ENCODE measurements at places on chromosomes 5 and 9.

DNA sequence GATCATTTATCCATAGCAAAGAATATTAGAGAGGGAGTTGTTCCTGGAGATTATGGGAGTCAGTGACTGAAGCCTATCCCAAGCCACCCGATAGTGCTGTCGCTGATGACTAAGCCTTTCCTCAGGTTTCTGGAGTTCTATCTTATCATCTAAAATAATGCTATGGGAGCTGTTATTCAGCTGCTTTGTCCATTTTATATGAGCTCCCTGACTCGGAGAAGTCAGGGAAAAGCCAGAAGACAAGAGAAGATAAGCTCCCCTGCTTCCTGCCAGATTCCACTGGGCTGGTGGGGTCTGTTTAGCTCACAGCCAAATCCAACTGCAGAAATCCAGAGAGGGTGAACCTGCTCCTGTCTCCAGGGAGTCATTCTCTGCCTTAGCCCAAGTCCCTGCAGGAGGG is 148.2 kb downstream of the DROSHA start:
- no peak for DNase-seq

- no peak for DNase-seq
Observed at GRCh38 chr5:177498013-177498787, 796 bp upstream of the PDLIM7 start.

- no peak for DNase-seq
Observed at GRCh38 chr5:153500178-153500577, 9.7 kb downstream of the GRIA1 start.

GRCh38 chr5:110376281-110376951 is 350.1 kb downstream of the TMEM232 start:
- DNase-seq = no peak

DNA sequence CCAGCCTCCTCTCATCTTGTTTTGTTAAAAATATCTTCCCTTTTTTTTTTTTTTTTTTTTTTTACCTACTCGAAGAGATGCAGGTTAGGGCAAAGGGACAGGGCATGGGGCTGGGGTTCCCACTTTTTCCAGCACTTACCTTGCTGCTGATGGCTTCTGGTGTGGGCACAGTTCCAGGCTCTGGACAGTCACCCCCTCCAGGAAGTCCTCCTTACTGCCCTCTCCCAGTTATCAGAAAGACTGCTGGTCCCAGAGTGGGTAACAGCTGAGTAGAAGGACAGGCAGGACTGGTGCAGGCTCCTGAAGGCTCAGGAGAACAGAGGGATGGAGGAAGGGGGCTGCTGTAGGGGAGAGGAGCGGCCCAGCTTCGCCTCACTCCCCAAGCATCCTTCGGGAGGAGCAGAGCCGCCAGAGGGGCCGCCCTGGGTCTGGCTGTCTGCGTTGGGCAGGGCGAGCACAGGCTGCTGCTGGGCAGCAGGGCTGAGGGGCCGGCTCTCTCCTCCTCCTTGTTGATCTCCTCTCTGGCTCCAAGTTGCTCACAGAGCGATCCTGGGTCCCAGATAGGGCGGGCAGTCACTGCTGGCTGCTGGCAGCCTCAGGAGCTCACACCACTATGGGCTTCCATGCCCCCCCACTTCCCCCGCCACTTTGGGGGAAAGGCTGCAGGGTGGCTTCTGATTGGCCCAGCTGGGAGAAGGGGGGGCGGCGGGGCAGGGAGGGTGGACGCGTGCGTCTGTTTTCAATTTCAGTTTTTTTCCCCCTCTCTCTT is at the start of gene PDGFRB:
PDGFRB (minus strand) TSS at position 588 of the 769 bp plus-strand sequence. CDS start 18,798 bp downstream, outside the sequence.
- DNase-seq = peak; percentile 33

DNA sequence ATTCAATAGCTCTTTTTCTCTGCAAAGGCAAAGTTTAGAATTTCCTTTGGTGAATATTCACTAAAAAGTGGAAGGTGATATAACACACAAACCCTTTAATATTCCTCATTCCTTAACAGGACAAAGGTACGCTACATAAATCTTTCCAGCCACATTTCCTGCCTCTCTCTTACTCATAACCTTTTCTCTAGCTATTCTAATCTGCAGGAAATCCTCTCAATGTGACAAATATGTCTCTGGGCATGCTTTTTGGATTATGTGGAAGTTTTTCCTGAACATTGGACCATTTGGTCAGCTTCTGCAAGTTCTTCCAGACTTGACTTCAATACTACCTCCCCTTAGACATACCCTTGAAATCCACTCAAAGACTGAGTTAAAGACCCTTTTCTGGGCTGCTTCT is 186.3 kb upstream of the TUSC1 start:
- no peak for DNase-seq

DNA sequence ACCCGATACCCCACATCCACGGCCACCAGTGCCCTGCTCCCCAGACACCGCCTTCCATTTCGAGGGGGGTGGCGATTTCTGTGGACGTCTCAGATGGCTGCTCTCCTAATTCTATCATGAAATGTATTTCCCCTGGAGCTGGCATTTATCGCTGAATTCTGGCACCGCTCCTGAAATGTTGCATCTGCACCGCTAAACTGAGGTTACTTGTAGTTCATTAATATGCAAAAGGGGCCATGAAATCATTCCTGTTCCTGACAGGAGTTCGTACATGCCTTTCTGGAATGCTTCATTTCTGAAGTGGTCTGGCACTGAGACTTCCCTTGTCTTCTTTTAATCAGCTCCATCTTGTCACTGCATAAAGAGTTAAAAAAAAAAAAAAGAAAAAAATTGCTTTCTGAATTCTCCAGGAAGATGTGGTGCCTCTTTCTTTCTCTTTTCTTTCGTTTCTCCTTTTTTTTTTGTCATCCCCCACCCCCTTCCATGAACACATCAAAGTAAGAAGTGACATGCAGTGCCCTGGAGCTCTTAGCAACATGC is 97.7 kb upstream of the SMARCA2 start:
- DNase-seq = no peak

DNA sequence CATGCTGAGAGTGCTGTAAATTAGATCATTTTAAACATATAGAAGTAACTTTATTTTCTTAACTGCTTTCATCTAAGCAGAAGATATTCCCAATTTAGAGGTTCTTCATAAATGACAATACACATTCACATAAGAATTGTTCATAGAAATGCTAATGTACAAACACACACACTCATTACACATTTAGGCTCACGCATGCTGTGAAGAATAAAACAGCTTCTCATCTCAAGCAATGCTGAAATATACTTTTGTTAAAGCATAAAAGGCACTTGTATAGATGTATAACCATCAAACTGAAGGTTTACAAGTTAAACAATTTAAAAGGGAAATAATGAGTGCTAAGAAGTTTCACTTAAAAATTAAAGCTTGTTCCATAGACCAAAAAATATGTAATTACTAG is 18.1 kb upstream of the FTMT start:
- no peak for DNase-seq

DNA sequence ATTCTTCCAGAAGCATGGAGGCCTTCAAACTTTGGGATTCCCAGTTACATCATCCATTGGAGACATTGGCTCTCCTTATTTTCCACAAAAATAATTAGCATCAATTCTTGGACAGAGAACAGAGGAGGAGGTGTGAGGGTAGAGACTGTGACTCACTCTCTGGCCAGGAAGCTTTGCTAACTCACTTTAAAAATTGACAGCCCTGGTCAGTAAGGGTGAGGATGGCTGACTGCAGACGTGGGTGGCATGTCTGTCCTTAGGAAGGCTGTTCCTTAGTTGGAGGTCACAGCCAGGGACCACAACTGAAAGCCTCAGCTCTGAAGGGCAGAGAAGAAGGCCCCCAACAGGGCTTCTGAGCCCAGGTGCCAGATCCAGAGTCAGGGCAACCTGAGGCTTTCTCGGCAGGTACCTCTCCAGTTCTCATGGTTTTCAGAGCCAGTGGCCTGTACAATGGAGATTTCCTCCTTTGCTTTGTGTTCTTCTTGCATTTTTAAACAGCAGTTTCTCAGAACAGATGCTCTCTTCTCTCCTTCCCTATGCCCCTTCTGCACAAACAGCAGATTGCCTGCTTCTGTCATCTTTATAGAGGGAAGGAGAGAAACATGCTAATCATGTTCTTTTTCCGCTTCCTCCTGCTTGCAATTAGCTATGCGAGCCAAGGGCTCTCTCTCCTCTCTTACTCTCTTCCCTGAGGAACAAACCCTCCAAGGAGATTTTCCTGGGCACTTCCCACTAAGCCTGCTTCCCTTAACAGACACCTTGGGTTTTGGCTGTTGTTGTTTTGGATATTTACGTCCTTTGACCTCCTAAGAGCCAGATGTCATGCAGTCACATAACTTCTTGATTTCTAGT is 92.5 kb upstream of the ZNF366 start:
- DNase-seq = no peak

GRCh38 chr5:179311581-179311980 is 33.7 kb downstream of the ADAMTS2 start:
- no peak for DNase-seq

DNA sequence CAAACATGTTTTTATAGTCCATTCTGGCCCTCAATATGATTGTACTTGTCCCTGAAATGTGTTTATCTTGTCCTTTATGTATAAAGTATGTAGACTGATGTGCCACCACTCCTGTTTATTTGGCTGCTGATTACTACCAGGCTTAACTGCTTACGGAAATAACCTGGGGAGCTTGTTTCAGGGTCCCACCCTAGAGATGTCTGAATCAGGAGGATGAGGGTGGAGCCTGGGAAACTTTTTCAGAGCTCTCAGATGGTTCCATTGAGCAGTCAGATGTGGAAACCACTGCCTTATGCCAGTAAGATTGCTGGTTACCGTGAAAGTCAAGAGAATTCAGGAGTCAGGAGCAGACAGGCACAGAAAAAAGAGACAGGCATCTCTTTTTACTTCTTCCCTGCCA is 19.2 kb downstream of the SLC23A1 start:
- DNase-seq = no peak

DNA sequence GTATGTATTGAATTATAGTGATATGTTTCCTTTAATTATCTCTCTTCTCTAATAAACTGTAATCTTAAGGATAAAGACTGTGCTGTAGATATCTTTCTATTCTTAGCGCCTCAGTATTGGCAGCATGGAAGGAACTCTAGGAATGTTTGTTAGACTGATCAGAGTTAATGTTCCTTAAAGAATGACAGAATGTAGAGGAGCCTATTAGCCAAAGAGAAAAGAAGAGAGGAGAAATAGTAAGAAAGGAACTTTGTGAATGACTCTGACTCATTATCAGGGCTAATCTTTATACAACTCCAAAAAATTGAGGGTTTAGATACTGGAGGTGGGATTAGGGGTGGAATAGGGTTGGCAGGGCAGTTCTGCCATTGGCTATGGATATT is 59.0 kb upstream of the NUDT12 start:
- DNase-seq = no peak

GRCh38 chr5:172979778-172980177 is 3.8 kb upstream of the ATP6V0E1 start:
- no peak for DNase-seq

DNA sequence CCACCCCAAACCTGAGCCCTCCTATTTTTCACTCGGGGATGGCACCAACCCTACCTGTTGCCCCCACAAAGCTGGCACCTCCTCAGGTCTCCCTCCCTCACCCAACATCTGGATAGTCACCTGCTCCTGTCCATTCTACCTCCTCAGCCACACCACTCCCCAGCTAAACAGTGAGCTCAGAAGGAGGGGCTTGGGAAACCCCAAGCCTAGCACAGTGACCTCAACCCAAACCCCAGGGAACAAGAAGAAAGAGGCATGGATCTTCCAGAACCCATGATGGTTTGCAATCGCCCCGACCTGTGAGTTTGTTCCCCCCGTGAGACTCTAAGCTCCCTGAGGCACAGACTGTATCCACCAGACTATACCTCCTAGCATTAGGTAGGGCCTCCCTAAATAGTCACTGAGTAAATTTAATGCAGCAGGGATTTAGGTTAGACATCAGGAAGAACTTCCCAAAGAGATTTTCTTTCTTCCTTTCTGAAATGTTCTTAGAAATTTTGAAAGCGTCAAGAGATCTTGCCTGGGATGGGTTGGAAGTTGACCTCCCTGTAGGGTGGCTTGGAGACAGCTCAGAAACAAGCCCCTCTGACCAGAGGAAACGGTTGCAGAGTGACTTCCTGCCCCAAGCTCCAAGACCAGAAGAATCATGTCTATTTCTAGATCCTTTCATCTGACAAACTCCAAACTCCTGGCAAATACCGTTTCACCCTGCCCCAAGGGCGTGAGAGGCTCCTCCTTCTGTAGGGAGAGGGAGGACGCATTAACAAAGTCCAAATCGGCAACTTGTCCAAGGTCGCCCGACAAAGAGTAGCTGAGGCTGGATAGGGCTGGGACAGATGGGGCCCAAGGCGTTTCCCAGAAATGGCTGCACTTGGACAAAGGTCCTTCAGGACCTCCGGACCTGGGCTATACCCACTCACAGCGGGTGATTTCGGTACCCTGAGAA is 4.1 kb downstream of the FIBCD1 start:
- no peak for DNase-seq

GRCh38 chr9:22208846-22209585 is 199.9 kb upstream of the CDKN2B start:
- no peak for DNase-seq

GRCh38 chr5:64164166-64164565 is 1.5 kb upstream of the RNF180 start:
- no peak for DNase-seq

Data from stimulated activated CD8-positive, alpha-beta memory T cell treated with anti-CD3 and anti-CD28 coated beads, Interleukin-2, amount 100 ng/mL, for 48 hours (primary cell).